ENCODE measurements at places on chromosomes 2 and 18.

DNA sequence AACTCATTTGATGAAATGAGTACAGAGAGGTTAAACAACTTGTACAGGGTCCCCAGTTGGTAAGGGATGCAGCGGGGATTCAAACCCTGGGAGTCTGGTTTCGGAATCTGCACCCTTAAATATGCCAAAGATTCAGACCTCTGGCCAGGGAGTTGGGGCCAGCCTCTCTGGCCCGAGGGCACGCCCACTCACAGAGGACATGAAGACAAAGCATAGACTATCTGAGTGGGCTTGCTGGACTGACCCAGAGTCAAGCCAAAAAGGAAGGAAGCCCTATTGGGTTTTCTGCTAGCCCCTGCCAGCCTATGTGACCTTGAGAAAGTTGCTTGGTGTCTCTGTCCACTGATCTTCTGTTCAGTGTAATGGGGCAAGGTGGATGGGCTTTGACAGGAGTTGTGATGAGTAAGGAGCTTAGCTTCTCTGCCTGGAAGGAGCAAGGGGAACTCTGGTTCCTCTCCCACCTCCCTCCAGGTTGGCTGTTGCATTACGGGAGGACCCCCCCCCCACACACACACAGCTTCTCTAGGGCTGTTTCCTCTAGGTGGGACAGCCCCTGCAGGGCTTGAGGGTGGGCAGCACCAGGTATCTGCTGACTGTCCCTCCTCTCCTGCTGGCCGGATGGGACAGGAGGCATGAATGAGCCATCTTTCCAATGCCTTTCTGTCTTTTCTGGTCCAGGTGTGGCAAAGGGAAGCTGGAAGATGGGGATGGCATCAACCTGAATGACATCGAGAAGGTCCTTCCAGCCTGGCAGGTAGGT, 131.3 kb downstream of the CTIF start:
- DNase-seq: no peak

GRCh38 chr2:192570788-192571187, 376.1 kb upstream of the TMEFF2 start:
- DNase-seq: no peak

DNA sequence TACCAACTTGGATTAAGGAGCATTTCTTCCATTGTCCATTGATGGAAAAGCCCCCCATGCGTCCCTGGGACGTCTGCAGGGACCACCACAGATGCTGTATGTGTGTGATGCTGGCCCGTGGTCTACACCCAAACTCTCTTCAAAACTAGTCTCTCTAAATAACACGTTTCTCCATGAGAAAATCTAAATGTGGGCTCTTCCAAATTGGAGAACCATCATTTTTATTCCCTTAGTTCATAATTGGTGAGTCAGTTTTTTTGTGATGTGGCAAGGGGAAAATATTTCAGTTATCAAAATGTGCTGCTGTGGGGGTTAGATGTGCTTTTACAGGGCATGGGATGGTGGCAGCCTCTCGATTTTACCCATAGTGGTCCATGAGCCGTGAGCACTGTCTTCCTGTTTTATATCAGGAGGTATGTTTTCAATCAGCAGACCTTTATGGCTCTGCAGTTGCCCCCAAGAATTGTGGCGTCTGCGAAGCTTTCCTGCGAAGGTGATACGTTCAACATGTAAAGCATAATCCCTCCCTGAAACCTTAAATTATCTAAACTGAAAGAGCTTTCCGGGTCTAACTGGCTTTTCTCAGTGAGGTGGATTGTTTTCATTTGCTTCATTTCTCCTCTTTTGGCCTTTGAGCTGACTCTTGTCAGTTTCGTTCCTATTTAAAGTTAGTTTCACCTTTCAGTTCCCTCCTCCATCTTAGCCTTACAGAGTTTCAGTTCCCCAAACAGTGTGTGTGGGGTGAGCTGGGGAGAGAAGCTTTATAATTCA, 78.4 kb downstream of the SETBP1 start:
- peak; percentile 62 for DNase-seq

- DNase-seq: no peak
These were observed 72.0 kb upstream of the NEUROD1 start for GRCh38 chr2:181752301-181752700.

GRCh38 chr2:83342860-83343329, 1116.2 kb downstream of the SUCLG1 start:
- no peak for DNase-seq

DNA sequence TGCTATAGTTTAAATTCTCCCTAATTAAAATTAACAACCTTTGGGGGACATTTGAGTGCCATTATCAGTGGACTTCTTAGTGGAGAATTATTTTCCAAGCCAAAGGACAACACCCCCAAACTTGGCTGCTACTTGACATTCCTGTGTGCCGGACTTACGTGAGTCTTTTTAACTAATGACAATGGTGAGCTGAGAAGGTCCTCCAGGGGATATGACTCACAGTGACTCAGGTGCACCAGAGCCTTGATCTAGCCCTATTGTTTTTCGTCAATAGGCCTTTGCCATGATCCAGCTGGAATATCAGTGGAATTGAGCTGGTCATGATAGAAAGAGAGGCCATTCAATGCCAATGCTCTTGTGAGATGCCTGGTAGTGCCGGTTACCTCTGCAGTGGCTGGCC, 118.1 kb upstream of the CXCR4 start:
- no peak for DNase-seq

GRCh38 chr2:112486895-112487294, 4.9 kb downstream of the TTL start:
- DNase-seq: no peak

DNA sequence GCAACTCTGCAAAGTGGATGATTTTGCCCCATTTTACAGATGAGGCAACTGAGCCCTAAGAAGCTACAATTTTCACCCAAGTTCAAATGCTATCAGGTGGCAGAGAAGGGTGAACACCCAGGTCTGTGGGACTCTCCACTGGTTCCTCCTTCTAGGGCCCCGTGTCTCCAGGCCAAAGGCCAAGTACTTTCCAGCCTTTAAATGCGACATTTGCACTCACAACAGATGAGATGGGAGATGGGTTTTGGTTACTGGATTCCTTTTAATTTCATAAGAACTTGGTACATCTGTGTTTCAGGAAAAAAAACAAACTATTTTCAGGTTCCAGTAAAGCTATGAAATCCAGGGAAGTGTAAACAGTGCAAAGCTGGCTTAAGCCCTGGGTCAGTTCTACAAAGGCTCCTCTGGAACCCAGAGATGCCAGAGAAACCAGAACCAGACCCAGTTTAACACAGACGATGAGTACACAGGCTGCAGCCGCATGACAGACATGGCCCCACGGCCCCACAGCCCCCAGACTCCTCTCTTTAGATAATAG, 361.7 kb downstream of the ANAPC1 start:
- DNase-seq: no peak

DNA sequence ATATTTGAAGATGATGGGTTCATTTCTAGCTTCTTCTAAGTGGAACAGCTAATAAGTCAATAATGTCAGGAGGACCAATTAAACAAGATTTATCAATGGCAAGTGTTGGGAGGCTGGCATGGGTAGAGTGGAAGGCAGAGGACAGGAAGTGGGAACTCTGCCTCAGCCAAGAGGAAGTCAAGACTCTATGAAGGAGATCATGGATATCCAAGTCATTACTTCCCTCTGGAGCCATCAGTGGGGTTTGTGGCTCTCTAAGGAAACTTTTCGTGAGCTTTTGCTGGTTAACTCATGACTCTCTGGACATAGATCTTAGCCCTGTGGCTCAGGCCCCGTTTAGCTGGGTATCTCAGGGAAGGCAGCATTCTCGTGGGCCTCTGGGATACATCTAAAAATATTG, 410.4 kb upstream of the ID2 start:
- no peak for DNase-seq

- DNase-seq: no peak
These were observed 12.6 kb downstream of the ITPRID2 start for GRCh38 chr2:181904022-181904632.

- no peak for DNase-seq
These were observed 843.3 kb downstream of the TSN start for GRCh38 chr2:122598784-122599183.

- DNase-seq: no peak
These were observed 85.9 kb downstream of the ZNF407 start for GRCh38 chr18:74683573-74683972.

DNA sequence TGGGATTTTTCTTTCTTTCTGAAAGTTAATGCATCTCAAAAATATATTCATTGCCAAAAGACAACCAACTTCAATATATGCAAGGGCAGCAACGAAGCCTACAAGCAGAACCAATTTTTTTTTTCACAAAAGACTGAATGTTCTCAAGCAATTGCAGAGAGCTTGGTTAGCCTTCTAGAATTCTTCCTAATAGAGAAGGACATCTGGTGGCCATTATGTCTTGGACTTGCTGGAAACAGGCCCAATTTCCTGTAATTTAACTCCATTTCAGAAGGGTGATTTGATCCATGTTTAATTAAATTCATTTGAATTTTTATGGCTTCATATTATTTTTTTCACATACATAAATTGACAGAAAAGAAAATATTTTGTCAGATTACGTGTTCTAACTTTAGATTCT, 208.0 kb downstream of the TPGS2 start:
- DNase-seq: no peak

- no peak for DNase-seq
These were observed 901.6 kb downstream of the EPHA4 start for GRCh38 chr2:220670511-220670910.

GRCh38 chr2:188306271-188306670, 14.6 kb downstream of the GULP1 start:
- DNase-seq: no peak

DNA sequence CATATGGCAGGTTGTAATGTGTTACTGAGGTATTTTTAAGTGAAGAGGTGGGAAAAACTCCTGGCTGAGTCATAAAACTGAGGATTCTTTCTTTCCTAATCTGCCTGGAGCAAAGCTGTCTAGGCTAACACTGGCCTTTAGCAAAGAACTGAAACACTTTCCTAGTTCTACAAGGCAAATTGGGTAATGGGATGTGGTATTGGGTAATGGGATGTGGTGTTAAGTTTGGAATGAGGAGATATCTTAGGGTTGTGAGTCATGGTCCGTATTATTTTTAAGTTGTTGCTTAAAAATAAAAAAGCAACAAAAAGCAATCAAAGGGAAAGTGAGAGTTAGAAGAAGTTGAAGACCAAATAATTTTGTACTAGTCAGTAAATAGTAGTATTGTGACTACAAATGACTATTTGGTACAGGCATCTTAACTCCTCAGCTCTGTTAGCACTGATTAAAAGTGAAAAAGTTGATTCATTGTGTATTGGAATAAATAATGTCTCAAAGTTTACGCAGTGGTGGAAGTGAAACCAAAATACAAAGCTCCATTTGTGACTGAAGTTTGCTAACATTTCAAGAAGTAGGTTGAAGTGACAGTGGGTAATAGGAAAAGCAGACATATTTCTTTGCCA, 216.8 kb downstream of the CAMKMT start:
- no peak for DNase-seq

- no peak for DNase-seq
These were observed 71.7 kb downstream of the HS1BP3 start for GRCh38 chr2:20578895-20579825.

DNA sequence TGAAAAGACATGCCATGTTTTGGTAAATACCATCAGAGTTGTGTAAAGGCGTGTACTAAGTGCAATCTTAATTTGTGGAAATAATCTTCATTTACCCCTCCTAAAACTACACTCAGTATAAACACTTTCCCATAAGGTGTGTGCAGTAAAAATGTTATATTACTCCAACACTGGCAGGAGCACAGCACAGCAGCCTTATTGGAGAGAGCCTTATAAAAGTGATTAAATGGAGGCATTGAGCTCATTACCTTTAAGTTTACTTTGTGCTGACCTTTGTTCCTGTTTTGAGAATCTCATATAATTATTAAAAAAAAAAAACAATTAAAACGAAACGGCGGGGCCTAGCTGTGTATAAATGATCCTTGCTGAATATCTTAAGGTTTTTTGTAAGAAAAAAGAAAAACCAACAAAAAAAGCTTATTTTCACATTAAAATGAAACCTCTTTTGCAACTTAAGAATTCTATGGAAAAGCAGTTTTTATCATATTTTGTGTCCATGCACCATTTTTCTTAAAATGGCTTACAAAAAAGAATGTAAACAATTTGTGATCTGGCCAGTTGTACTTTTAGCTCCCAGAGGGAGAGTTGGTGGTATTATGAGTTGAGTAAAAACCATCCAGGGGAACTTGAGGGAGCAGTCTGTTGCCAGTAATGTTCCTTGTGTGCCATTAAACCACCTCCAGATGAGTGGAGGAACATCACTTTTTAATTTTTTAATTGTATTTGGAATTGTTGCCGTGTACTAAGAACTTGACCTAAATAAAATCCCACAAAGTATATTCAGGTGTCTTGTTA, 103.4 kb downstream of the ABI2 start:
- no peak for DNase-seq

DNA sequence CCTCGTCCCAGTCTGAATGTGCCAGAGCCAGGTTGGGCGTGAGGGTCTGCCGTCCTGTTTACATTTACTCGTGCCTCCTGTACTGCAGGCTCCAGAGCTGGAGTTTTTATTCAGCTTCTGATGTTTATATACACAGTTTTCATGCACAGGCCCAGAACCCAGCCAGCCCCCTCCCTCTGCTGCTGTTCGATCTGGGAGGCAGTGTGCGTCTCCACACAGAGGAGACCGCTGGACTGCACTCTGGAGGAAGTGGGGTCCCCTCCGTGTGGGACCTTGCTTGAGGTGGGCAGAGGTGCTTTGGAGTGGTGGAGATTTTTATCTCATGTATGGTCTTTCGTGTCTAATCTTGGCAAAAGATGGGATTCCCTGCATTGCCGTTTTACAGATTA, 90.6 kb downstream of the GLI2 start:
- no peak for DNase-seq

DNA sequence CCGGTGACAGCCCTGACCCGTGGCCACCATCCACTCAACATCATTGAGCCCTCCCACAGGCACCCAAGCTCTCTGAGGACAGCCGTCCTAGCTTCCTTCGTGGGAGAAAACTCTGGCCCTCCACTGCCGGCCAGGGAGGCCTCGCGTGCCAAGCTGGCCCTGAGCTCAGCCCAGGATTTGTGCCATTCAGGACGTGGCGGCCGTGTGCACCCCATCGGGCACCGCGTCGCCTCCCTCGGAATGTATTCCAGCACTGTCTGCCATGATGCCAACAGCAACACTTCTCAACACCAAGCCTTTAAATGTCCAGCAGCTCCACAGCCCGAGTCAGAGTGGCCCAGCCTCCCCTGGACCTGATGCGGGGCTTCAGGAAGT, 35.7 kb downstream of the ZNF516 start:
- DNase-seq: no peak

GRCh38 chr2:23053601-23054000, 331.4 kb upstream of the KLHL29 start:
- DNase-seq: no peak

GRCh38 chr2:240917009-240917683, 11.0 kb downstream of the CROCC2 start:
- no peak for DNase-seq

All from stimulated activated CD4-positive, alpha-beta T cell treated with anti-CD3 and anti-CD28 coated beads, Interleukin-4, amount 100 ng/mL, for 48 hours (primary cell).